ENCODE measurements at places on chromosomes 7 and 10.
A peak's percentile ranks its signal among the peaks of the same experiment; 100 is the strongest.

- no peak for DNase-seq
Measured at GRCh38 chr10:92810934-92811532, 37.3 kb upstream of the EXOC6 start.

DNA sequence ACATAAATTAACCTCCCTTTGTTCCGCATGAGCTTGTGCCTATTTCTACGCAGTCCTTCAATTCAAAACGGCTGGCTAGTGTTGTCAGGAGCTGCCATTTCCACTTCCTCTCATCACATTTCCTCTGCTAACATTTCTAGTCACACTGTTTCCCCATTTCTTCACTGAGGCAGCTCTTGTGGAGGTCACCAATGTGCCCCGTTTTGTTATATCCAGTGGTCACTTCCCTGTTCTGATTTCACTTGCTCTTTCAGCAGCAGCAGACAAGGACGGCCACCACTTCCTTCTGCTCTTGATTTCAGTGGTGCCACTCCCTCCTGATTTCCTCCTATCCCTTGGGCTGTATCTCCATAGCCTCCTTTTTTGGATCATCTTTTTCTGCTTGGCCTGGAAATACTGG, 64.8 kb upstream of the SEC61G start:
- peak; percentile 3 for DNase-seq

GRCh38 chr10:66627156-66627555, 298.7 kb upstream of the LRRTM3 start:
- DNase-seq = no peak

GRCh38 chr7:87712571-87712970, 84.4 kb downstream of the RUNDC3B start:
- DNase-seq = no peak

GRCh38 chr7:3649678-3650440, 348.8 kb downstream of the SDK1 start:
- no peak for DNase-seq

DNA sequence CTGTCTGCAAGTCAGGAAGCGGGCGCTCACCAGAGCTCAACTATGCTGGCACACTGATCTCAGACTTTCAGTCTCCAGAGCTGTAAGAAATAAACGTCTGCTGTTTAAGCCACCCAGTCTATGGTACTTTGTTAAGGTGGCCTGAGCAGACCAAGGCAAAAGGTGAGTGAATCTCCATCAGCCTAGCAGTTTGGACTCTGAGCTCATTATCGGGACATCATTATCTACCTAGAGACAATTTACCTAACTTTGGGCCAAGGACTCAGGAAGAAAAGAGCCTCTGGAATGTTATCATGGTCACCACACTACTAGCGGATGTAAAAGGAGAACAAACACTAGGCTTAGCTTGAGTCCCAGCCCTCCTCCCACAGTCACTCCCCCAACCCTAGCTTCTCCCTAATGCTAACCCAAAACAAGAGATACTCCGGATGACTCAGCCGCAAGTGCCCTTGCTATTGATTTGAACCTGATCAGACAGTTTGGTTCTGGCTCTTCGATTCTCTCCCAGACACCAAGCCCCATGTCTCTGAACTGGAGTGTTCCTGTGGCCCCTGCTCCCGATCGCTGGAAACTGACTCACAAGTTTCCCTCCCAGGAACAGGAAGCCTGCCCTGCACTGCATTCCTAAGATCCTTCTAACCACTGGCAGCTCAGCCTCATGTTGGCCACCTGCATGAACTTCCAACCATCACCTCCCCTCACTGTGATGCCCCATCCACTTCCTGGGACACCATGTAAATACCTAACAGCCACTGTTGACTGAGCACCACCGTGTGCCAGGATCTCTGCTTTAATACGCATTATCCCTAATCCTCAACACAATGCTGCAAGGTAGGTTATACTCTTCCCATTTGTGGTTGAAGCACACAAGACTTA, 34.5 kb downstream of the CREB3L2 start:
- no peak for DNase-seq

GRCh38 chr7:80588591-80588990, 49.9 kb upstream of the CD36 start:
- DNase-seq = no peak

DNA sequence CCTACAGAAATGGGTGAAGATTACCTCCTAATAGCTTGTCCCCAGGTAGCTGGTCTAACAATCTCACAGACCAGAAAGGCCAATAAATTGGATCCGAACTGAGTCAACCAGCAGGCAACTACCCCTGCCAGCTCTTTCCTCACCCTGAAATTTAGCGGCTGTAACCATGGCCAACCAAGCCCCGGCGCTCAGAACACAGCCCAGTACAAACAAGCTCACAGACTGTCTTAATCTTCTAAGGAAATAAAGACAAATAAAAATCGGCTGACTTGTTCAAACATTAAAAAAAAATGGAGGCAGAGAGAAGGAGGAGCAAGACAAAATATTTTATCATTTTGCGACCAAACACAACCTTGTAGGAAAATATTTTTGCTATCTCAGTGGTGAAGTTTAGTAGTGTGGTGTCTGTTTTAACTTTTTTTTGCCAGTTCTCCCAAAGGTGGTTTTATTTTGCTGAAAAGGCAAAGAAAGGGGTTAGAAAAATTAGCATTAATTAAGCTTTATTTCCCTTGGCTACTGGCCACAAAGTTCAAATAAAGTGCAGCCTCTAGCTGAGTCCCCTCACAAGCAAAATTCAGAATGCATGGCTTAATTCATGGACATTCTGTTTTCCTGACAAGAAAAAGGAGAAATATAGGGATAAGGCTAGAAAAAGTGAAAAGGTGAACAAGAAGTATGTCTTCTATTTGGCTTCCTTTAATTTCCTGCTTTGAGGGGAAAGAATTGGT, 313.0 kb upstream of the NPVF start:
- no peak for DNase-seq

DNA sequence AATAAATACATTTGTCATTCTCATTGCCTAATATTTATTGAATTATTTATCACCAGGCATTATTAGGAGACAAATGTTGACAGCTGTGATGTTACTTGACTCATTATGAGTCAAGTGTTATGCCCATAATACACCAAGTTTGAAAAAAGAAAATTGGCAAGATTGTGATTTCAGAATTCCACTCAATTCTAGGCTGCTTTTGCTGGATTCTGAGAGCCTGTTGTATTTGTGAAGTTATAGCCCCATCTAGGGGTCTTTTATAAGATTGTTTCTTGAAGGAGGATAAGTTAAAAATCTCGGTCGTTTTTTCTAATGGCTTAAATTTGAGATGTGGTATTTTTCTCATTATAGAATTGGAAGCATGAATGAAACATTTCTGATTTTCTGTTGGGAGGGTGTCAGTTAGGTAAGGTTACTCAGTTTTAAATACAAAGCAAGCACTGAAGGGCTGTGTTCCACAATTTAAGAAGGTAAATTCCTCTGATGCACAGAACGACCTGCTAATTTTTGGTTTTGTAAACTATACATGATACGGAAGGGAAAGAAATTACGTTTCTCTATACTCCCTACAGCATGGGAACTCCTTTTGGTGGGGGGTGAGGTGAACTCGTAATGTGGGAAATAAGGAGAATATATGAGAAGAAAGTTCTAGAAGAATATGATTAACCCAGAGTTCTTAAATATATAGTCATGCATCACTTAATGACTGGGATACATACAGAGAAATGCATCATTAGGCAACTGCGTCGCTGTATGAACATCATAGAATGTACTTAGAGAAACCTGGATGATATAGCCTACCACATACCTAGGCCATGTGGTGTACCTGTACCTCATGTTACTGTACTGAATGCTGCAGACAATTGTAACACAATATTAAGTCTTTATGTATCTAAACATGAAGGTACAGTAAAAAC, 2.6 kb downstream of the STK31 start:
- peak; percentile 51 for DNase-seq

DNA sequence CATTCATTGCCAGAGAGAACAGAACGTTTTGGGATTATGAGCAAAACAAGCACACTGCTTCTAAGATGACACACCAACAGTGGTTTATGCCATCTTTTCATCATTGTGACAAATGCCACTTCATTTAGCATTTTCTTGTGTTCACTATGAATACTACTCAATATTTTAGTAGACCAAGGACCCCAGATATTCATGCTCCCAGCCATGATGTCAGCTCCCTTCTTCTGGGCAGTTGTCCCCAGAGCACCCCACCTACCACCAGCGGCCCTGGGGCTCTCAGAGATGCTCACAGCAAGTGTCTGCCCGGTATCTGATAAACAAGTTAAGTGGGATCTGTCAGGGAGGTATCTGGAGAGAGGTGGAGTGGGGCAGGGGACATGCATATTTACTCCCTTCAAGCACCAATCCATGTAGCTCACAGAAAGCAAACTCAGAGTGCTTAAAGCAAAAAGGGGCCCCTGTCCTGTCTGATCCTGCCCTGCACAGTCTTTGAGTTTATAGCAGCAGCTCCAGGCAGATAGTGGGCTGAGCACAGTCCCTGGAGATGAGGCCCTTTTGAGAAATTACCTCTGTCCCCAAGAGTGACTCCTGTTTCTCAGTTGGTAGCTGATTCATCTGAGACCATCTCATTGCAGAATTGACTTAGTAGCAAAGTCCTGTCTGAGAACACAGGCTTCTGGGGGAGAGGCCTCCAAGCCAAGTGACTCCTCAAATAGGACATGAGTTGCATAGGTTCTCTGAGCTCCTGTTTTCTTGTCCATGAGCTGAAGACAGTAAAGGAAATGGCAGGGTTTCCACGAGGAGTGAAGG, 281.8 kb upstream of the KLF6 start:
- DNase-seq = no peak

GRCh38 chr10:126893841-126894240, 11.4 kb upstream of the DOCK1 start:
- DNase-seq = no peak

DNA sequence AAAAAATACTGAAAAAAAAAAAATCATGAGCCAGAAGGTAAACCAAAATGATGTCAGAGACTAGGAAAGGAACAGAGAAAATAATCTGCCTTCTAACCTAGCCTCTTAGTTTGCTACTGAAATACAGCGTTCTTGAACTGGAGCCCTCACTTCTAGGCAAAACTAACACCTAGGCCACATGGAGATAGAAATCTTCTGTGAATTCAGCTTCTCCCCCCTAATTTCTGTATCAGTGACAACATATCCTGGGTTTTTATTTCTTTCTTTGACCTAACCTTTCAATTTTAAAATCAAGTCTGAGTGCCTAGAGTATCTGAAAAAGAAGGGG, 100.1 kb upstream of the GLCCI1 start:
- DNase-seq = no peak

DNA sequence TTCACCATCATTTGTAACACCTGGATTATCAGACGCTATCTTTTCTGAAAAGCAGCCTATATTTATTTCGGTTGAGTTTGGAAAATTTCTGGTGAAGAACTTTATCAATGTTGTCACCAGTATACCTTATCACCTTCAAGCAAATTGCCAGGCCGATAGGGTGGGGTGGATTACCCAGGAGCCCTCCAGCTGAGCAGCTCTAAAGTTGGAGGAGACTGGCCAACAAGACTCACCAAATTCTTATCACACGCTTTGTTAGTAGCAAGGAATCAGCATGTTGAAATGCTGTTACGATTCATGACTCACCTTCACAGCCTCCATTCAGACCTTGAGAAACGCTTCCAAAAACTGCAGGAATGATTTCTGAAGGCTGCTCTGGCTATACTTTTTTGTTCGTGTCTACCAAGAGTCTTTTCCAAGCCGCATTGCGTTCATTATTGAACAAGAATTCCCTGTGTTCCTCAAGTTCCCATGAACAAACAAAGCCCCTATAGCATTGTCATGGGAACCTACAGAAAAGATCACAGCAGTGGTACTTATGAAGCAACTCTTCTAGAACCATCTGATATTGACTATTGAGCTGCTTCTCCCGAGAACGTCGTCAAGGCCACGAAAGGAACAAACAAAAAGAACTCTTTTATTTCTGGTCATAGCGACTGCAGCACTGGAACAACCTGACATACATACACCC, 291.4 kb downstream of the SFMBT2 start:
- no peak for DNase-seq

DNA sequence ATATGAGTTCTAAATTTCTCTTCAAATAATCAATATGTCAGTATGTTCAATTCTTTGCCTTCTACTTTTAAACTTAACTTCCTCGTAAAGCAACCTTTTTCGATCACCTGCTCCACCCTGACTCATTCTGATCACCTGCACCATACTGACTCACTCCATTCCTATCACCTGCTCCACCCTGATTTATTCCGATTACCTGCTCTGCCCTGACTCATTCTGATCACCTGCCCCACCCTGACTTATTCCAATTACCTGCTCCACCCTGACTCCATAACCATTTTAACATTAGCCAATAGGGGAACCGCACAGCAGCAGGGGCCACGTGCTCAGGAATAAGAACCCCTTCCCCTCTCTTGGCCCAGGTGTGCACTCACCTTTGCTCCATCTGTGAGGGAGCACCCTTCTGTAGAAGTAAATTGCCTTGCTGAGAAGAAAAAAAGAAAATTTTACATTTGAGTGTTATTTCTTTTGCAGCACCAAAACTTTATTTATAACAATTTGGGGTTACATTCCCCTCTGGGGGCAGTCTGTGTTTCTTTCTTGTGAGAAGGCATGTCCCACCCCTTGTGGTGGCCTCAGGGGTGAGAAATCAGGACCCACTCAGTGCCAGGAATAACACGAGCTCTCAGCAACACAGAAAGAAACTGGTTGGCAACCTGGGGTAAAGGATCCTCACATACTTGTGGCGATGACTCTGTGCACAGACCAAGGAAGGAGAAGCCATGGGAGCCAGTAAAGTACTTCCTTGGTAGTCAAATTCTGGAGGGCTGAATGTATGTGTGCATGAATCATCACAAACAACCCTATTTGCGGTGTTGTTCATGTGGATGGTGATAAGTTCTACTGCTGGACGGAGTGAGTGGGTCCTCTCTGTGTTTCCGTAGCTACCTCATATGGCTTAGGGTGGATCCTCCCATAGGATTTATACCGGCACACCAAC, 29.4 kb upstream of the PPP1R9A start:
- no peak for DNase-seq

DNA sequence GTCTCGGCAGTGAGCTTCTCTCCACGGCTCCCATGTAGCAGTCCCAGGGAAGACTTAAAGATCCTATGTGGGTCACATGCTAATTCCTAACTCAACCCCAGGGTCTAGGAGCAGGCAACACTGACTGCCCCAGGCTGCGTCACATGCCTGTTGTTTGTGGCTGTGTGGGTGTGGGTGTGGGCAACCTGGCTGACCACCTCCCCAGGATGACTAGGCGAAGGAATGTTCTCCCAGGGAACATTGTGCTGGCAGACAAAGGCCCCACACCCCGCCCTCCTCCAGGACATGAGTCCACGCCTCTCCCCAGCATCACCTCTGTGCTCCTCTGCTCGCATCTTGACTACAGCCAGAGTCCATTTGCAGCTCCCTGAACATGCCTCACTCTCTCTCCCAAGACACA, 30.3 kb downstream of the SLC29A3 start:
- no peak for DNase-seq
